ENCODE measurements at places on chromosomes 7 and 10.

DNA sequence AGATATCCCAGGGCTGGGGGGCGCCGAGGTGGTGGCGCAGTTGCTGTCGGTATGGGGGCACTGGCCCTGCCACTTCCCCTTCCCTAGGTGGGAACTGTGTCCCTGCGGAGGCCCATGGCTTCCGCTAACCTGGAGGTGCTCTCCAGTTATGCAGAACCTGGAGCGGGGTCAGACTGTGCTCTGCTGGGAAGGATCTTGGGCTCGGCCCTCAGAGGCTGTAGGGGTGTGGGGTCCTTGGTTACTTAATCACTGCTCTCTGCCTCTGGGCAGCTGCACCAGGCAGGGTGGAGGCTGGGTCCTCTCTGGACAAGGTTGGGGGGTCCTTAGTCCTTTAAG is 2.4 kb downstream of the BRI3 start:
- DNase-seq = no peak

- DNase-seq = no peak
Observed at GRCh38 chr10:12849319-12850181, 152.0 kb downstream of the CCDC3 start.

DNA sequence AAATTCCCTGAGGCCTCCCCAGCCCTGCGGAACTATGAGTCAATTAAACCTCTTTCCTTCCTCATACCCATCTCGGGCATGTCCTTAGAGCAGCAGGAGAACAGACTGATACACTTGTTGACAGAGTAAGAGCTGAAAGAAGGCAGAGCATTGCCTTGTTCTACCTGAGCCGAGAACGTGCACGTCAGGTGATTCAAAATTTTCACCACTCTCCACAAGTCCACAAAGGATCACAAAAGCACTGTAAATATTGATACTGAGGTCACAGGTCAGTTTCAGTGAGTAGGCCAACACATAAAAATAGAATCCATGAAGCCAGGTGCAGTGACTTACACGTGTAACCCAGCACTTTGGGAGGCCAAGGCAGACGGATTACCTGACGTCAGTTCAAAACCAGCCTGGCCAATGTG is 27.8 kb downstream of the DCLRE1C start:
- no peak for DNase-seq

GRCh38 chr7:25831062-25831691 is 320.8 kb upstream of the NFE2L3 start:
- DNase-seq = no peak

DNA sequence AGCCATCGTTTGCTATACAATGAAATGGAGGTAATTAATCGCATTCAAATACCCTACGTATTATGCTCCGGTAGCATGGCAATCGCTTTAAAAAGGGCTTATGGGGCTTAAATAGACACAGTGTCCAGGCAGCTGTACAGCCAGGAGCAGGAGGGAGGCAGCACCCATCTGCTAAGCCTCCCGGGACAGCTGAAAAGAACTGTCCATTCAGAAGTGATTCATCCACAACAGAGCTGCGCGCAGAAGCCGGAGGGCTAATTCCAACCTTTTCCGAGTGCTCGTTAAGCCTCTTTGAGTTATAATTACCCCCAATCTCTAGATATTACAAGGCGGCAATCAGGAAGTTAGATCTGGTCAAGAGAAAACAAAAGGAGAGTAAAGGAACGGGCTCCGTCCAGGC is 58.3 kb downstream of the DPYSL4 start:
- DNase-seq = no peak

GRCh38 chr7:106312099-106312871 is 27.5 kb upstream of the NAMPT start:
- no peak for DNase-seq

GRCh38 chr7:89064831-89065230 is 269.3 kb upstream of the TEX47 start:
- no peak for DNase-seq

DNA sequence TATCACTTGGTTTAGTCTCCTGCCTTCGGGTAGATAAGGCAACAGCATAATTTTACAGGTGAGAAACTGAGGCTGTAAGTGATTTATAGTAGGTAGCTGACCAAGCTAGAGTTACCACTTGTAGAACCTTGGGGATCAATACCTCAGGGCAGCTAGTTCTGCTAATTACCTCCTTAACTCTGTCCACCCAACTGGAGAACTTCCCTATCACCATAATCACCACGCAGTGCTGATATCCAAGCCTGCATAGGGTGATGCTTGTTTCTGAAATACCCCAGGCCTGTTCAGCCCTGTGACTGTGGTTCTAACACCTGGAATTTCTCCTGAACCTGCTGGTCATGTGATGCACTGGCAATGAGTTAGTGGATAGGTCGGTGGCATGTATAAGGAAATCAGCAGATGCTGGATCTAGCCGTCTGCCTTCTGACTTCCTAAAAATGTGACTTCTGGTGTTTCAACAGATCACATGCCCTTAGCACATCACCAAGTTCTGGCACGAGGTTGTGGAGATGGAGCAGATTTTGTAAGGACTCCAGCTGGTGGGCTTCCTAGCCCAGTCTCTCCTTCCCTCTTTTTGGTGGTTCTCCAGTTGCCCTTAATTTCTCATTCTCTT is 15.3 kb downstream of the PLAU start:
- DNase-seq = no peak

DNA sequence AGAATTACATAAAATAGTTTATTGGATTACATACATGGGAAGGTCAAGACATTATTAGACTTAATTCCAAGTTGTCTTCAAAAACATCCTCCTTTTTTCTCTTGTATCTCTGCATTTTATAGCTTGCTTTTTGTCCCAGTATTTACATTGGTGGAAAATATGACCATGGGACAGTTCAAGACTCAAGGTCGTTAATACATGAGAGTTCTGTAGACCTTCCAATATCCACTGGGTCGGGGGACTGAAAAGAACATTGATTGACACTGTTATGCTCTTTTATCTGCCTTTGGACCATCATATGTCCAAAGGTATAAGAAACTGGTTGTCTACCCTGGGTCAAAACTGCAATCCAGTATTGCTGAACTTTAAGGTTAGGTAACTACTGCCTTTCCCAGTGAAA is 36.7 kb downstream of the AKR1C4 start:
- no peak for DNase-seq

DNA sequence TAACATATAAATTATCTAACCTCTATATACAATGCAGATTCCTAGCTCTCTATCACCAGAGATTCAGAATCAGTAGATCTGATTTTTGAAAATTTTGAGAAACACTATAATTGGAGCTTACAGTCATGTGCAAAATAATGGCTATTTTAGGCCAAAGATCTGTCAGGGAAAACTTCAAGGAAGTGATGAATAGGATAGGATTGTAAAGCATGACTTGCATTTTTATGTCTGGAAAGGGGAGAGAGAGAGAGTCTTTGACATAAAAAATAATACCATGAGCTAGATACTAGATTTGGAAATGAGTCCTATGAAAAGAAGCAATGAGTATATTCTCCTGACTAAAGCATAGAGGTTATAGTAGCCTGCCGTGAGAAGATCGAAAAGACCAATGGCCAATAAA is 181.1 kb downstream of the SDHAF3 start:
- DNase-seq = no peak

GRCh38 chr7:13860734-13861133 is 128.7 kb downstream of the ETV1 start:
- no peak for DNase-seq

DNA sequence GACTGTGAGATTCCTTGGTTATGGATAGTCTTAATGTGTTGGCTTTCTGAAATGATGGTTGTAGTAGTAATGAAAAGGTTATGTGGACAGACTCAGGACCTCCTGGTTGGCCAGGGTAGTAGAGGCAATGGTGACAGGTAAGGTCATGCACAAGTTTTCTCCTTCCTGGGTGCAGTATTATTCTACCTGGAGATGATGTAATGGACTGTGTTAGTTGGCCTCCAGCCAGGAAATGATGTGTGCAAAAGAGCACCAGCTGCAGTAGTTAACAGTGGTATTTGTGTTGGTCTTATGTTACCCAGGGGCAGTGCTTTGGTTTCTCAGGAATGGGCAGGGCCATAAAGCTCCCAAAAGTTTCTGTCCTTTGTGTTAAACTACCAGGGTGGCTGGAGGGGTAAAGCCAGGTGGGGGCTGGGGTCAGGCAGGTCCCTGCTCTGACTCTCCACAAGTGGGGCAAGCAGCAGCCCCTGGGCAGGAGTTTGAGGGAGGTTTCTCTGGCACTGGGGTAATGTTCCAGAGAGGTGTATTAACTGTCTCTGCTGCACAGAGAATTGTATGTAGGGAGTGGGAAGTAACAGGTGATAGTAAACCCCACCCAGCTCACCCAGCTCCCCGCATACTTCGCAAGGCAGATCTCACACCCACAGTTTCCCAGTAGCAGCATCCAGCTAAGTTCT is 36.3 kb downstream of the GPR22 start:
- peak; percentile 3 for DNase-seq

- DNase-seq = no peak
Observed at GRCh38 chr10:60299961-60300883, 89.5 kb downstream of the ANK3 start.

Data from CD8-positive, alpha-beta T cell (primary cell).